Activated naive CD8-positive, alpha-beta T cell treated with anti-CD3 and anti-CD28 coated beads for 36 hours (primary cell): ENCODE measurements at places on chromosomes 1 and 21.

- DNase-seq: no peak
These were observed 364.5 kb downstream of the KCNH1 start for GRCh38 chr1:210769473-210769872.

DNA sequence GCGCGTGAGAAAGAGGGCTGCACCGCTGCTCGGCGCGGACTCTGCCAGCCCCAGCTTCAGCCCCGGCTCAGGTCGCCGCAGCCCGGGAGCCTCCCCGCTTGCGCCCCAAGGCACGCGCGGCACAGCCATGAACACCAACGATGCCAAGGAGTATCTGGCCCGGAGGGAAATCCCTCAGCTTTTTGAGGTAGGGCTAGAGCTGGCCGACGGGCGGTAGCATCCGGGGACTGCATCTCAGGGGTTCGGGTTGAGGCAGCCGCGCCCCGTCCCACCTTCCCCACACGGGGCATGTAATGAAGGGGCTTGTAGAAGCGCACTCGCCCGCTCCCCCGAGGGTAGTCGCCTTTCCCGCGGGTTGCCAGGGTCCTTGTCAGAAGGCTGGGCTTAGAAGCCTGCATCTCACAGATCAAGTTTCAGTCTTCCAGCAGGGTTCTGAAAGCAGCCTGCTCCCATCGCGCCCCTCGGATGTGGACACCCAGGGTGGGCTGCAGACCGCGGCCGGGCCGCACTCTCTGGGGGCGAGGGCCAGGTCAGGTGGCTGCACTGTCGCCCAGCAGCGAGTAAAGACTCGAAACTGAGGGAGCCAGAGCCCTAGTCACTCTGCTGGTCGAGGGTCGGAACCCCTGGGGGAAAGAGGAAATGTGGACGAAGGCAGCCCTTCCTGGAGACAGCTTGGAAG is 507 bp downstream of the AK5 start:
- peak; percentile 52 for DNase-seq

- peak; percentile 29 for DNase-seq
These were observed 25.2 kb downstream of the IL12RB2 start for GRCh38 chr1:67332653-67333529.

DNA sequence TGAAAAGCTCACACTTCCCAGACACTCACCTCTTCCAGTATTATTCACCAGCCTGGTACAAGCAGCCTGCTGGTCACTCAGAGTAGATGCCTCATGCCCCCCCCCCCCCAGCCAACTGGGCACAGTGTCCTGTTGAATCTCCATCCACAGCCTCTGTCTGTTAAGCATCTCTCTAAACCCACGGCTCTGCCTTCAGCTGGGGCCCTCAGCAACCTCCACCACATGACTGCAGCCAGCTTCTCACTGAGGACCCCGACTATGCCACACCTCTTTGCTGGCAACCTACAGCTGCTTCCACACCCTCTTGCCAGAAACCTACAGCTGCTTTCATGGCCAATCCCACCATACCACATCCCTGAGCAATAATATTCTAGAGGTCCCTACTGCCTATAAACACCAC is 113.1 kb downstream of the RHOU start:
- no peak for DNase-seq

DNA sequence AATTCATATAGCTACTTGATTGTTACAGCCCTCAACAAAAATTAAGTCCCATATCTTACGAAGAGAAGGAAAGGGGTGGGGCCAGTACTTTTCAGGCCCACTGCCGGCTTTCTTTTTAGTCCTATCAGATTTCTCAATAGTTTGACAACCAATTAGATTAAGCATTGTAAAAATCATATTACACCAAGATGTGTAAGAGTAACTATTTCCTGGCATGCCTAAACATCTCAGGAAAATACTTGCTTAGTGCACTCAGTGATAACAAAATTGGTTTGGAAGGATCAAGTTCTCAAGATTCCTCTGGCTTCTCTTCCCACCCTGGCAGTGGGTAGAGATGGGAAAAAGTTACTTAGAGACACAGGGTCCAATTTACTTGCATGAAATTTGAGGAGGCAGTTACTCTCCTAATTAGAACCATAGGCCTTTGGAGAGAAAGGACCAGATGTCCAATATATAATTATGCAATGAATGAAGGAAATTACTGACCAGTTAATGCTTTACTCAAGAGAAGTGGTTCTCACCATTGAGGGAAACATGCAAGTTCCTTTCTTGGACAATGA is 30.1 kb downstream of the STPG1 start:
- DNase-seq: no peak

DNA sequence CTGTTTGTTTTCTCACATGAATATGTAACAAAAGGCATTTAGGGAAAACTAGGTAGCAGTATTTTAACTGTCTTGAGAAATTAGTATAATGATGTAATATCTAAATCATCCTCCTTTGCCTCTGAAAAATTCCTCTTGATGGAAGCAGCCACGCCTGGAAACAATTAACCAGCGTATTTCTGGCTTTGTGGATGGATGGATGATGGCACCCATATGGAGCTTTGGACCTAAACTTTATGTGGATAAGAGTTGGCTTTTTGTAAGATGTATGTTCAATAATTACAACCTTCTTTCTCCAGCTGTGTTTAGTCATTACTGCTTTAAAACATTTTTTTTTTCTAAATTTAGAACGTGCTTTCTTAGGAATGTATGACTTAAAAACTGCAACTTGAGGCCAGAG is 12.7 kb downstream of the CDCA8 start:
- DNase-seq: no peak
